GM12892 (cell line): ENCODE measurements at places on chromosomes 2 and 18.

- no peak for DNase-seq
Measured at GRCh38 chr2:105796131-105796638, 51.5 kb downstream of the NCK2 start.

DNA sequence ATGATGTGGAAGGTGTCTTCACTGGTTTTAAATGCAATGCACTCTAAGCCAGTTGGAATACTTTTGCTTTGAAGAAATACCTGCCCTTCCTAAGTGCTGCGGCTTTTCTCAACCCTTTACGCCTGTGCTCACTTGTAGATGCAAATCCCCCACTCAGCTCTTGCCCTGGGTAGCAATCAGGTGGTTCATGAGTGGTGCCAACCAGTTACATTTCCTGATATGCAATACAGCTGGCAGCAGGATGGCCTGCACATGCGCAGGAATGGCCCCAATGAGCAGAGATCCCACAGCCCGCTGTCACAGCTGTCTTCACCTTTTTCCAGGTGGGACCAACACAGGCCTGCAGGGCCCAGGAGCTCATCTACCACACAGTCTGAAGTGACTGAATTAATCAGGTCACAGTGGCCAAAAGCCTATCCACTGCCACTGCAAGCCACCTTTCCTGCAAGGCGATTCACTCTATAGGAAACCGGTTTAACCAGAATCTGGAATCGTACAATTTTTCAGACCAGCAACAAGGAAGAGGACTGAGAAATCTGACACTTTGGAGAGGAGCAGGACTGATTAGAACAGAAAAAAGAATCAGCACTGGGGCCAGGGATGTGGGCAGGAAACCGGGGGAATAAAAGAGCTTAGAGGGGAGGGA lies 247.8 kb downstream of the MYT1L start:
- DNase-seq: no peak

GRCh38 chr2:96408616-96409015 lies 73.0 kb downstream of the NCAPH start:
- DNase-seq: no peak

DNA sequence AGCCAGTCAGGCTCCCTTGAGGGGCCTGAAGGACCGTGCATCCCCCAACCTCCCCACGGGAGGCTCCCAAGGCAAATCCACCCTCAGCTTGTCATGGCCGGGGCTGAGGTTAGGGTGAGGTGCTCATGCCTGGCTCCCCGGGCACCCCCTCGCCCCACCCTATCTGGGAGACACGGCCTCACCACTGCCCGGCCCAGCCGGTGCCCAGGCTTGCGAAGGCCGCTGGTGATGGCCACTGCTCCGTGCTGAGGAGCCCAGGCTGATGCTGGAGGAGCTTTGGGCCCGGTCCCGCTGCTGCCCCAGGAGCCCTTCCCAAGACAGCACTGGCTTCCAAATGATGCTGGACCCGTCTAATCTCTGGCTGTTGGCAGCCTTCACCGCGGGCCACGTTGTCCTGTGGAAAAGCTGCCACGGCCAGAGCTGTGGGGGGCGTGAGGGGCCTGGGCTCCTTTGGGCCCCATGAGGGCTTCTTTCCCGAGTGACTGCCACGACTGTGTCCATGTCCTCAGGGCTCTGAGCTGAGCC lies 135.7 kb upstream of the CTDP1 start:
- DNase-seq: no peak

DNA sequence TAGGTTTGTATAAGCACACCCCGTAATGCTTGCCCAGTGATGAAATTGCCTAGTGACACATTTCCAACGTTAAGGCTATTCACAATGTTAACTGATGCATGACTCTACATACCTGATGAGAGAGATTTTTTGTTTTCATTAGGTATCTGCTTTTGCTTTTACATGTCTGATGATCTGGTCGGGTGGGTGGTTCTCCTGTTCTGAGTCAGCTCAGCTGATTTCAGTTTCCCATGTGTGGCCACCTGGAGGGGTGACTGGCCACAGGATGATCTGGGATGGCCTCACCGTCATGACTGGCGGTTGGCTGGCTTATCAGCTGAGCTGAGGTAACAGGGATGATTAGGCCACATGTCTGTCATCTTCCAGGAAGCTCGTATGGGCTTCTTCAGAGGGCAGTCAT lies 33.8 kb upstream of the ACYP2 start:
- no peak for DNase-seq

DNA sequence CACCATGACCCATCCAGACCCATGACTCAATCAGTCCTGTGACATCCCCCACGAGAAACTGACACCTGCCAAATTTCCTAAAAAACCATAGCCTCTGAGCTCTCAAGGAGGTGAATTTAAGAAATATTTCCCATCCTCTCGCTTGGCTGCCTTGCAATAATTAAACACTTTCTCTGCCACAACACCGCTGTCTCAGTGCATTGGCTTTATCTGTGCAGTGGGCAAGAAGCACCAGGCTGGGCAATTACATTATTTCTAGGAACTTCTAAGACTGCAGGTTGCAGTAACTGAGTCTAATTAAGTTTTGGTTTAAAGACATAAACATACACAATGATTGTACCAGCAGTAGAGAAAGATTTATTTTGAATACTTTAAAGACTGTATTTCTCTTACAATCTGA lies 22.0 kb upstream of the RTTN start:
- DNase-seq: no peak

DNA sequence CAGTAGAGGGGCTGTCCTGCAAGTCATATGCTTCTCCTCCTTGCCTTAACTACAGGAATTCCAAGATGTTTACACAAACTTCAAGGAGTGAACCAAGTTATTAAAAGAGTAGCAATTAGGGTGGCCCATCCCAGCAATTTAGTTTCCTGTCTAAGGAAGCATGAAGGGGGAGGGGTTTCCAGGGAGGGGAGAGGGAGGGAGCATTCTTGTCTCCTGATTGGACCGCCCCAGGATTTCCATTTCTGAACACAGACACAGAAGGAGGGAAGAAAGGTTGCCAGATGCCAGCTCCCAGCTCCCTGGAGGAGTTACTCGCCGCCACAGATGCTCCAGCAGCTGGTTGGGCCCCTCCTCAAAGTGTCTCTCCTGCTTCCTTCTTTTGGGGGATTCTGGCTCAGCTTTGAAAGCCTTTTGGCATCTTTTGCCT lies 107.6 kb downstream of the TRIB2 start:
- DNase-seq: no peak

GRCh38 chr2:234699456-234699855 lies 202.6 kb upstream of the ARL4C start:
- no peak for DNase-seq

DNA sequence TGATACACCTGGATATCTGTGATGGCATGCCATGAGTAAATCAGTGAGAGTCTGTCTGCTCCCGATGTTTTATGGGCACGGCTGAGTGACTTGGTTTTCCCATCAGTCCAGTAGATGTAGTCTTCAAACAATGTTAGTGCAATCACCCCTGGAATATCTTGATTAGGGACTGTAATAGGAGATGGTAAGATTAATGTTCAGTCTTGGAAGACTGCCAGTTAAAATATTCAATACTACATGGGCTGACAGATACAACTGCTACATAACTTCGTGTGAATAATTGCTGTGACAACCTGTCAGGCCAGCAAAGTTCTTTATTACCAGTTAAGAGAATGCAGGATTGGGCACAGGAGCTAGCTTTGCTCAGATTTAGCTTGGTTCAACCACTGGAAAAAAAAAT lies 1673.3 kb downstream of the LRP1B start:
- DNase-seq: no peak

GRCh38 chr2:241855245-241855887 lies 3.3 kb downstream of the PDCD1 start:
- no peak for DNase-seq

GRCh38 chr2:175309799-175310198 lies 128.3 kb upstream of the ATP5MC3 start:
- DNase-seq: no peak

DNA sequence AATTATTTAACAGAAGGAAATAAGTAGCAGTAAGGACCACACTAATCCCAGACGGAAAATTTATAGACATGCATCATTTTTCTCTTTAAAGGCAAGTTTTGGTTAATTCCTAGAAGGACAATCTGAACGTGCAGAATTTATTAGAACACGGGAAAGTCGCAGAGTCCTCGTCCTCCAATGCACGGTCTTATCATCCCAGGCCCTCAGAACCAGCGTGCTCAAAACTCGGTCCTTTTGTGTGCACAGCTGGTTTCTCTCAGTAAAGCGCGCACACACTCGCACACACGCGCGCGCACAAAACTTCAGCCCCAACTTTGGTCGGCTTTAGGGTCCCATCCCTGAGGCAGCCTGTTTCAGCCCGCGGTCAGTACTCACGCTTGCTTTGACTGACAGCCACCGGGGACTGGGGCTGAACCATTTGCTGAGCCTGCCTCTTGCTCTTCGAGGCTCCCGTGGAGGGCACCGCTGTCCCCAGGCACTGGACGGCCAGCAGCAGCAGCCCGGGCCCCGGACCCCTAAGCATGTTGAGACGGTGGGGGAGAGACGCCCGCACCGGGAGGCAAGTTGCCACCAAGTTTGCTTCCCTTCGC lies 493 bp downstream of the FN1 start:
- DNase-seq: peak; percentile 4

DNA sequence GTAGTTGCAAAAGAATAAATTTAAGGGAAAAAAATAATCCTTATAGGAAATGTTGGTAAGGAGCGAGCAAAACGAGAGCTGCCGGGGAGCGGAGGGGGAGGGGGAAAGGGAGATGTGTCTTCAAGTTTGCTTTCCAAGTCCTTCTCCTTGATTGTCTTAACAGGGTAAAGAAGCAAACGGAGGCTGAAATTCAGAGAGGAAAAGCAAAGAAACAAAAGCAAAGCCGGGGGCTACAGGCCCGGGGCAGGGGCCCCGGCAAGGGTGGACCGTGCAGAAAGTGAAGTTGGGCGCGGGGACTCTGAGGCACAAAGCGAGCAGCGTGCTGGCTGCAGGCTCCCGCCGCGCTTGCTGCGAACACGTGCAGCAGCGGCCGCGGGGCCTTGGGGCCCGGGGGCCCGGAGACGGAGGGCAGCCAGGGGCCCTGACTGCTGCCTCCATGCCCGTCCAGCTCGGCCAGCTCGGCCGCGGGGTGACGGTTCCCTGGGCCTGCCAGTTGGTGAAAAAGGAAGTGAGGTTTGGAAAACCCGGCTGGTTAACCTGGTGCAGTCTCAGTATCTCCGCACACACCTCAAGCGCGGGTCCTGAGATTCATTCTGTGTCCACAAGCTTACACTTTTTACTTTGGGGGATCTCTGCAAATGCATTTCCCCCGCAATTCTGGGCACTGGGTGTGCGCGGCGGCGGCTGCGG lies 4.1 kb downstream of the BCL11A start:
- no peak for DNase-seq

DNA sequence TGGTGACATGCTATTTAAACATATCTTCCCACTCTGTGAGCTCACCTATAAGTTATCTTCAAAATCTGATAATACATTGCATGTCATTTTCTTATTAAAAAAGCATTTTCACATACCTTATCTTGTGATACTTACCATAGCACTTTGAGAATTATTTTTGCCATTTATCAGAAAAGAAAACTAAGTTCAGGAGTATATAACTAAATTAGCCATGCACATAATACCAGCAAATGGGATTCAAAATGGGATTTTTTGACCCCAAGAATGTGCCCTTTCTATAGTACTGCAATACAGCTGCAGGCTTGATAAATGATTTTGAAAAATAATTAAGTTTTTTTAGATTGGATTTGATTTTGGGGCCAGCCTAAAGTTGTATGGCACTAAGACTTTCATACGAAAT lies 41.2 kb downstream of the SLC8A1 start:
- DNase-seq: no peak

GRCh38 chr2:238461916-238462315 lies 35.2 kb downstream of the ASB1 start:
- DNase-seq: no peak

DNA sequence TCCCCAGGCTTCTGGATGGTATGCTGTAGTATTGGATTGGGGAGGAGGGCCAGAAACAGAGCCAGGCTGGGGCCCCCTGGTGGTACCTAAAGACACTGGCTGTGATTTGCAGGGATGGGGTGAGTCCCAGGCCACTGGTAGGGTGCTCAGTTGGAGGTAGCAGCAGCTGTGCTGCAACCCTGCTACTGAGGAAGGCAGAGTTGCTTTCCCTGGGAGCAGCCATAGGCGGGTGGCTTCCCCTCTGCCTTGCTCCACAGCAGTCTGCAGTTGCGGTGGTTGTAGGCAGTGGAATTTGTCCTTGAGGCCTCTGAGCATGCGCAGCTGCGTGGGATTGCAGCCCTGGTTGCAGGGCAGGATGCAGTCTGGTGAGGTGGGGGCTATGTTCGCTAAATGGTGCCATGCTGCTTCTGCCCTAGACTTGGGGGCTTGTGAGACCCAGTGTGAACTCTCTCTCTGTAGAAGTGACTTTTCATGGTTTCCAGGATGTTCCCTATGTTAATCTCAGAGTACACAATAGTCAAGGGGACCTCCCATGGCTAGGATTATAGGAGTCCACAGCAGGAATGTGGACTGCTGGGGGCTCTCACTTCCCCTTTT lies 443.5 kb downstream of the XIRP2 start:
- no peak for DNase-seq

DNA sequence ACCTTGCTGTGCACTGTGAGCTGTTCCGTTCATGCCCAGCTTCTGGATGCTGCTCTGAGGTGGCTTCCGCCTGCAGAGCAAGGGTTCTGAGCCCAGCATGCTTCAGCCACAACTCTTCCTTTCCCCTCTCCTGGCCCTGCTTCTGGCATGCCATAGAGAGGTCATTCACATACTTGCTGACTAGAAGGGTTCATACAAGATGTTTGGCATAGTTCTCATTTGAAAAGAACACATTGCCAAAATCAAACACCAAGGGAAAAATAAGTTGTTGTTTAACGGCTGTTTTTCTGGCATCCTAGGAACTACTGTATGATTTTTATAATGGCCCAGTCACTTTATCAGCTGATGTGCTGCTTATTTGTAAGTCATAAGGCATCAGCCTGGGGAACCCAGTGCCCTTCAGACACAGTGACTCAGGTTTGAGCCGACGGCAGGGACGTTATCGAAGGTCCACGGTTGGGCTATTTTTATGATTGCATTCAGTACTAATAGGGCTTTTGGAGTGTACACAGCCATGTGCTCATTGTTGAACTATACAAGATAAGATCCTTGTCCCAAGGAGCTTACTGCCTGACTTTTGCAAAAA lies 53.9 kb upstream of the CTAGE1 start:
- no peak for DNase-seq

DNA sequence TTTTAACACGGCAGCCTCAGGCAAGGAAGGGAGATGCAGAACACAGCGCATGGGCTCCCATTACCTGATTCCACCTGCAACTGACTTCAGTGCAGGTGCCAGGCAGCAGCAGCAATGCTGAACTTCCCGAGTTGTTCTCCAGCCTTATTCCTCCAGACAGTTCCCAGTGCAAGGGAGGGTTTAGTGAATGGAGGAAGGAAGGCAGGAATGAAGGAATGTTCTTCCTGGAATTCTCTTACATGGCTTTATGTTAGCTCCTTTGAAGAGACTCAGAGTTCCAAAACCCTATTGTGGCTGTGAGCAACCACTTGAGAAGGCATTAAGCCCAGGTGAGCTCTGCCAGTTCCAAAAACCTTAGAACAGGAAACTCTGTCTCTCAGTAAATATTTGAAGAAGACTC lies 45.5 kb downstream of the SERPINB7 start:
- no peak for DNase-seq

- no peak for DNase-seq
Measured at GRCh38 chr2:140949932-140950331, 1180.9 kb downstream of the LRP1B start.

- DNase-seq: no peak
Measured at GRCh38 chr2:196454492-196454891, 185.0 kb upstream of the CCDC150 start.

GRCh38 chr18:40672590-40672989 lies 1282.4 kb upstream of the PIK3C3 start:
- no peak for DNase-seq

GRCh38 chr2:202135091-202135874 lies 62.2 kb downstream of the KIAA2012 start:
- no peak for DNase-seq
